Naive thymus-derived CD4-positive, alpha-beta T cell (primary cell): ENCODE measurements at places on chromosomes 7 and 10. TPM values are rescaled to one million over a fixed set of nuclear protein-coding genes. Genes with fewer than 3 reads are reported as not detected.

DNA sequence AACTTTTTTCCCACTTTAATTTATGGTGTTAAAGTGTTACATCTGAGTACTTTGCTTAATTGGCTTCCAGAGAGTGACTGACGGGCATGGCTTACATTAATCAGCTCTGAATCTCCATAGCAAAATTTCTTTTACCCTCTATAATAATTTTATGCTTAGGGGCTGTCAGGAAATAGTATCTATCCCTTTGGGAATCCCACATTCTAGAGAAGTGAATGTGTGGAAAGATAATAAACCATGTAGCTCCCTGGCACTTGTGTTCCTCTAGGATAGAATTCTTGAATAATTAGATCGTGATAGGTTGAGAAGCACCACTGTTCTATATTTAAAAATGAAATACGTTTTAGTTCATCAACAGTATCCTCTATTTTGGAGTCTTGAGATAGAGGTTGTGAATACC is 89.6 kb downstream of the DNAJB9 start:
- H3K36me3 ChIP-seq: no peaks in the 10 kb centered on the region
- H3K4me1 ChIP-seq: no peaks in the 10 kb centered on the region
- no peaks in the 10 kb centered on the region for H3K27me3 ChIP-seq

DNA sequence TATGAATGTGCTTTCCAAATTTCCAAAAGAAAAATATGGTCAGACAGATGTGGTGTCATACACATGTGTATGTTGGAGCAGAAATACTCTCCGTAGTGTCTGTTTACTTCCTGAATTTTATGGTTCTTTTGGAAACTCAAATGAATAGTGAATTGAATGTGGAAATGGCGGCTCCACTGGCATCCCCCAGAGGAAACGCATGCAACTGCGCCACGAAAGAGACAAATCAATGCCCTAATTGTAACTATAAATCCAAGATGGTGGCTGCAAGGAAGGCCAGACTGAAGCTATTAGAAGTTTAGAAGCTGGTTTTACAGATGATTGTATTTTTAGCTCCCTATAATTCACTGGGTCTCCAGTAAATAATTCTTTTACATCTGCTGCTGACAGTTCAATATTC is 246.7 kb downstream of the FGFR2 start:
- DNase-seq: no peak
- H3K4me3 ChIP-seq: no peak overlapping the region
- H3K36me3 ChIP-seq: no peaks in the 10 kb centered on the region

- H3K27me3 ChIP-seq: no peaks in the 10 kb centered on the region
- H3K36me3 ChIP-seq: no peaks in the 10 kb centered on the region
- H3K4me1 ChIP-seq: no peaks in the 10 kb centered on the region
- H3K27ac ChIP-seq: no peak overlapping the region
- DNase-seq: no peak
Measured at GRCh38 chr7:98753989-98754479, 115.8 kb downstream of the TMEM130 start.

The PLCE1 gene
- not detected for total RNA-seq

DNA sequence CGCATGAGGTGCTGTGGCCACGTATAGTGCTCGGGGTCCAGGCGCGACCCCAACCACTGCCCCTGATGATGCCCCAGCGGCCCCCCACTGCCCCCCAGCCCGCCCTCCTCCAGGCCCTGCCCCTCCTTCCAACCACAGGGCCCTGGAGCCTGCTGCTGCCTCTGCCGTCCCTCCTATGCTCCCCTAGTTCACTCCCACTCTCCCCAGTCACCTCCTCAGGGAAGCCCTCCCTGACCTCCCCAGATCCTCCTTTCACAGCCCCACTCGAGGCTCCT is 93.8 kb downstream of the UNCX start:
- H3K27ac ChIP-seq: no peak overlapping the region
- H3K27me3 ChIP-seq: no peaks in the 10 kb centered on the region
- H3K4me3 ChIP-seq: no peak overlapping the region

- DNase-seq: no peak
- H3K27ac ChIP-seq: no peak overlapping the region
- H3K27me3 ChIP-seq: no peaks in the 10 kb centered on the region
- peaks cover 3% of the 10 kb centered on the region for H3K36me3 ChIP-seq
- peaks cover 11% of the 10 kb centered on the region for H3K4me1 ChIP-seq
Measured at GRCh38 chr10:26832960-26833359, 27.8 kb downstream of the ABI1 start.

- peaks cover 6% of the 10 kb centered on the region for H3K27me3 ChIP-seq
- H3K36me3 ChIP-seq: no peaks in the 10 kb centered on the region
- H3K4me1 ChIP-seq: no peaks in the 10 kb centered on the region
- no peak for DNase-seq
- no peak overlapping the region for H3K27ac ChIP-seq
- no peak overlapping the region for H3K4me3 ChIP-seq
Measured at GRCh38 chr7:45918556-45918955, 2.5 kb downstream of the IGFBP3 start.

DNA sequence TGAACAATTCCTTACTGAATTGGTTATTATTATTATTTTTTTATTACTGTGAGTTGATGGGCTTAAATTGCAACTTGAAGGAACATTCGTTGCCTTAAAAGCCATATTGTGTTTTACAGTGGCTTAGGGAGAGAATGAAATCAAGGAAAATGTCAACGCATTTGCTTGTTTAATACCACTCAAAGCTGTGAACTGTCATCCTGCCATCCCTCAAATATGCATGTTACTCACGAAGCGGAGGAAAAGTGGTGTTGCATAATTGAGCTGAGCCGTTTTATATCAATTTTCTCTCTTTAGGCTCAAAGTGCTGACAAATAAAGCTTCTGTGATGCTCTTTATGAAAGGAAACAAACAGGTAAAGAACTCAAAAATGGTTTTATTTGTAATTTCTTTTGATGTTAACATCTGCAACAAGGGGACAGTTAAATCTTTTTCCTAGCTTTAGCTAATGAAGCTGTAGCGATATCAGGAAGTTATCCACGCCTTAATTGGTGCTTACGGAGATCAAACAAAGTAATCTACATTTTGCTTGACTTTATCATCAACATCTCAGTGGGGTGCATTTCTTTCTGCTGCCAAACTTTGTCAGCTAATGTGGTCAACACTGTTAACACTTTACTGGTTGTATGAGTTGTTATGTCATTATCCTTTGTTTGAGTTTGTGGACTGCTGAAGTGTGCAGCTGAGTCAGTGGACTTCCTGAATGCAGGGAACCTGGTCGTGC is 33.1 kb downstream of the GLRX3 start:
- H3K4me3 ChIP-seq: no peak overlapping the region
- DNase-seq: no peak
- H3K36me3 ChIP-seq: peaks cover 21% of the 10 kb centered on the region
- no peak overlapping the region for H3K27ac ChIP-seq

DNA sequence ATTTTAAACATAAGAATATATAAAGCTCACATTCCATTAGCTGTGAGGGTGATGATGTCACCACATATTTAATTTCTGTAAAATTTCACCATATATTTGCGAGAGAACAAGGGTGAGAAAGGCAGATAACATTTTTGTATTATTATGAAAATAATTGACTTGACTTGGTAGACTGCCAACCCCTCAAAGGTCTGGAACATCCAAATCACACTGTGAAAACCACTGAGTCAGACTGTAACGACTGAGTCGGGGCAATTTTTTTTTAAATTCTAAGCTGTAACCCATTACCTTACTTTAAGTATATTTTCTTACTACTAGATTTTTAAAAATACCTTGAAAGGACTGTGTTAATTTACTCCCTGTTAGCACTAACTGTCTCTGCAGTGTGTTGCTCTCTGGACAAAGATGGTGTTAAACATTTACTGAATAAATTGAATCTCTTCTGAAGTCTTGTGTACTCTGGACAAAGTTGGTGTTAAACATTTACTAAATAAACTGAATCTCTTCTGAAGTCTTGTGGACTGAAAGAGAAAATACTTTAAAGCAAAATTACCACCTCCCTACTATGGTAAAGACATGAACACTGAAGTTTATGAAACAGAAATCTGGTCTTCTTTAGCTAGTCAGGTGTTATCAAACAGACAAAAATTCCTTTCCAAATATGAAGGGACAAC is 14.1 kb downstream of the PDZD8 start:
- no peak overlapping the region for H3K4me3 ChIP-seq
- H3K27ac ChIP-seq: no peak overlapping the region
- H3K36me3 ChIP-seq: no peaks in the 10 kb centered on the region
- no peak for DNase-seq
- H3K27me3 ChIP-seq: no peaks in the 10 kb centered on the region
- no peaks in the 10 kb centered on the region for H3K4me1 ChIP-seq

DNA sequence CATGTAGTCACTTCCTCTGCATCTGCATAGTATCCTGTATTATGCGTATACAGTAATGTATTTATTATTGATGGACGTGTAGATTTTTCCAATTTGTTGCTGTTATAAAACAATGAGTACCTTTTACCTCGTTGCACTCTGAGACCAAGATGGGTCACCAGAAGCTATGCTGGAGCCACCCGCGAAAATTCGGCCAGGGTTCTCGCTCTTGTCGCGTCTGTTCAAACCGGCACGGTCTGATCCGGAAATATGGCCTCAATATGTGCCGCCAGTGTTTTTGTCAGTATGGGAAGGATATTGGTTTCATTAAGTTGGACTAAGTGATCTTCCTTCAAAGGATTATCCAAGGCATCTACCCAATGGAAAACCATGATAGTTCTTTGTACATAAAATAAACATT is 1.0 kb downstream of the PSMC2 start:
- H3K27ac ChIP-seq: peak overlapping the region; percentile 93
- H3K4me3 ChIP-seq: peak overlapping the region; percentile 91
- H3K36me3 ChIP-seq: peaks cover 20% of the 10 kb centered on the region
- peaks cover 24% of the 10 kb centered on the region for H3K4me1 ChIP-seq

DNA sequence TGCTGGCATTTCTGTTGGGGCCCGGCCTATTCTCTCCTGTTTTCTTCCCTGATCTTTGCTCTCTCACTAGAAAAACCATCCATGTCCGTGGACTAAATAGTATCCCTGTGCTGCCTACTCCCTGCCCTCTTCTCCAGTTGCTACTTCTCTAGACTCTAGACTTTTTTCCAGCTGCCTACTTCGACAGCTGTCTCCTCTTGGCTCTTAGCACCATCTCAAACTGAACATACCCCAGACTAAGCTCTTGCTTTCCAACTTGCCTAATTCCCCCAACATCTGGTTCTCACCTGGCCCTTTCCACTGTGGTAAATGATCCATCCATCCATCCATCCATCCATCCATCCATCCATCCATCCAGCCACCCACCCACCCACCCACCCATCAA is 19.5 kb downstream of the ADCYAP1R1 start:
- no peak overlapping the region for H3K4me3 ChIP-seq
- DNase-seq: no peak
- no peak overlapping the region for H3K27ac ChIP-seq

DNA sequence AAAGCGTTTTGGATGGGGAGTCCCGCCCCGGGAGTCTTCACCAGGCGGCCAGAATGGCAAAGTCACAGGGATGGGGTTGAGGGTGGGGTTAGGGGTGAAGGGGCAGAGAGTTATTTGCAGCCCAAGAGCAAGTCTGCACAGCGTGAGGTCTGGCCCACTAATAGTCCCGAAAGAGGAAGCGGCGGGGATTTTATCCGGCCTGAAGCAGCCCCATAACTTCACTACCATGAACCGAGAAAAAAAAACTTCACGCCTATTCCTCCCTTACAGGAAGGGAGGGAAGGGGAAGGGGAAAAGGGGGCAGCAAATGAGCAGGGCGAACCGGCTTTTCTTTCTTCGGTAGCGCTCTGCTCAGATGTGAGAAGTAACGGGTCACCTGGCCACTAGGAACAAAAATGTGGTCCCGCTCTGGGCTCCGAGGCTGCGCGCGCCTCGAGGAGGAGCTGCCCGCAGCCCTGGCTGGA is 712 bp downstream of the ITPRIP start:
- H3K4me1 ChIP-seq: peaks cover 28% of the 10 kb centered on the region
- no peaks in the 10 kb centered on the region for H3K36me3 ChIP-seq
- H3K27ac ChIP-seq: peak overlapping the region; percentile 94
- H3K4me3 ChIP-seq: peak overlapping the region; percentile 85
- H3K27me3 ChIP-seq: no peaks in the 10 kb centered on the region
